ENCODE measurements at places on chromosomes 3 and 15.

DNA sequence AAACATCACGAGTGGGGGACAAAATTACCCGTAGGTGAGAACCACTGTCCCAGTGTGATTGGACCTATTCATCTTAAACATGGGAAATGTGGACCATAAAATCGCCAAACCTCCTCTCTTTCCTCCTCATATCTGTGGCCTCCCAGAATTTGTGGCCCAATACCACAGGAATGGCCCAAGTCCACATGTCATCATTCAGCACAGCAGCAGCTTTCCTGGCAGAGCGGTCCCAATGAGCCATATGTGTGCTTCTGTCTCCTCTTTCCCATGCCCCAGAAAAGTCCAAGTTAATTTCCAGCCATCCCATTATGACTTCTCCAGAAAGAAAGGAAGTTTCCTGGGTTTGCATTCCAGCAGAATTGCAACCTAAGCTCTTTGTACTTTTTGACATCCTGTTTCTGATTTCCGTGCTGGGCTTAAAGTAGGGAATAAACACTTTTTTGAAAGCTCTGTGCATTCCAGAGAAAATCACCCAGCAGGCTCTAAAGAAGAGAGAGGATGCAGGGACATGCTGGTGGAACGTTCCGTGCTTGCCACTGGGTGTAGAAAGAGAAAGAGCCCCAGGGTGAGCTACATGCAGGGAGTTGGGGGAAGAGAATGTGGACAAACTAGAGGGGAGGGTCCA lies 259.4 kb upstream of the PROK2 start:
- DNase-seq: no peak

DNA sequence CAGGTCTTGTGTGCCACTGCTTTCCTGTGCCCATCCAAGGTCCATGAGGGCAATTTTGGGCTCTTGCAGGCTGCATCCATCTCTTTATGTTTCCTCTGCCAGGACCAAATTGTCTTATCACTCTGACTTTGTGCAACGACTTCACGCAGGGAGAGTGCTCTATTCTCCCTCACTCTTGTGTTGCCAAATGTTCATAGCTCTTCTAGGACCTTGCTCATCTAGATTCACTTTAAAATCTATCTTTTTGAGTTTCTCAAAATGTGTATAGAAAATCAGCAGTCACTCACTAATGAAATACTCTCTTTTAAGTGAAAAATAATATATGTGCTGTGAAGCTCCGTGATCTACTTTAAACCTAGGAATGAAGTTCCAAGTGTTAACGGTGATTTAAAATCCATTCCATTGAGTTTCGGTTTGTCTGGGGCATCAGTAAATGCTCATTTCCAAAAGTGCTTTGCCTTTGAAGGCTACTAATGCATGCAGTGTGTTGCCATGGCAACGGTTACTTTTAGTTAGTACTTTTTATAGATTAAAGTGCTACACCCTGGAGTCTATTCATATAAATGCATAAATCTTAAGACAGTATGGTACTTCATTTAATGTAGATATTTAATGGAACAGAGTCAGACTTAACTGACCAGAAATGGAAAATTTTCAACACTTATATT lies 46.6 kb upstream of the GOLGA8J start:
- no peak for DNase-seq

DNA sequence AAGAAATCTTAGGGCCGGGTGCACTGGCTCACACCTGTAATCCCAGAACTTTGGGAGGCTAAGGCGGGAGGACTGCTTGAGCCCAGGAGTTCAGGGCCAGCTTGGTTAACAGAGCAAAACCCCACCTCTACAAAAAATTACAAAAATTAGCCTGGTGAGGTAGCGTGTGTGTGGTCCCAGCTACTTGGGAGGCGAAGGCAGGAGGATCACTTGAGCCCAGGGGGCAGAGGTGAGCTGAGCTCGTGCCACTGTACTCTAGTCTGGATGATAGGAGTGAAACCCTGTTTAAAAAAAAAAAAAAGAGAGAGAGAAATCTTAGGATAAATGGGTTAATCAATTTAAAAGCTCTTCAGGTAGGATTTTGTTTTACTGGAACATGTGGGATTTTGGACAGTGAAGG lies 31.2 kb upstream of the DUT start:
- no peak for DNase-seq

- no peak for DNase-seq
Measured at GRCh38 chr3:179768080-179768479, 115.2 kb downstream of the USP13 start.

All from KG1 (cell line).